ENCODE measurements at places on chromosomes 3 and 15.

DNA sequence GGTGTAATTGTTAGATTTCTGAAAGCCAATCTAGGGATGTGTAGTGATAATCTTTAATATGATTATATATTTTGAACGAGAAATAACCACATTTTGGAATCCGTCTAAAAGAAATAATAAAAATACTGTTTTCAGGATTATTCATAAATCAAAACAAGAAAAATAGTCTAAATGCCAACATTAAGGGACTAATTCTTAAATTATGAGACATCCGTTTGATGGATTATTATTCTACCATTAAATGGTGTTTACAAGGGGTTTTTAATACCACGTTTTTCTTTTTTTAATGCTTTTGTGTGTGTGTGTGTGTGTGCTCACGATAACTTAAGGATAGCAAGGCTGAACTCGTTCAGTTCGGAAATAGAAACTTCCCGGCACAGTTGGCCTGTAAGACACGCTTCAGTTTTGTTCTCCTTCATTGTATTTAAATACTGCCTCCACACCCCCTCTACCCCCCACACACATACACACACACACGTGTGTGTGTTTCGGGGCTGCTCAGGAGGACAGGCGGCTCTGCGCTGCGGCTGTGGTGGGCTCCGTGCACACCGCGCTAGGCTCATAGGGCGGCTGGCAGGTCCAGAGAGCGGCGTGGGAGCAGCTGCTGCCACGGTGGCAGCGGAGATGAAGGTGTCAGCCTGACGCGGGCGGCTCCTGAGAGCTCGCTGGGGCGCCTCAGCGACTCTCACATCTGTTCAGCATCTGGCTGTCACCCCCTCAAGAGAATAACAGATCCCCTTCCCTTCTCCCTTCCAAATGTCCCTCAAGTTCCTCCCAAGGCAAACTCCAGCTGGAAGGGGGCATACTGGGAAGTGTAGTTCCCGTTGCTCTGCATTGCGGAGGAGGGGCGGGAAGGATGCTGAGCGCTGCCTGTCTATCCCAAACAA is 23.0 kb upstream of the ANP32A start:
- no peak for DNase-seq

DNA sequence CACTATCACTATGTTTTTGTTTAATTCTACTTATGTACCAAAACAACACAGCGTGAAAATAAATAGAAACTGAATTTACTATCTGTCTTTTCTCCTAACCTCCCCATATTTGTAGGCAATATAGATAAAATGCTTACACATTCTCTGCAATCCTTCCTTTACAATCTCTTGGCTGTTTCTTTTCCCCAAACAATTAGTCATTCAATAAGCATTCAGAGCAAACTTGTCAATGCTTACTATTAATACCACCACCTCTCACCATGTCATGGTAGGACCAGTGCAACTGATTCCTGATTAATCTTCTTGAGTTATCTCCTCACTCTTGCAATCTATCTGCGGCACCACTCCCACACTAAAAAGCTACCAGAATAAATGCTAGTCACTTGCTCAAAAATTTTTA is 74.0 kb upstream of the TTBK2 start:
- peak; percentile 20 for DNase-seq

GRCh38 chr15:41583795-41584194 is 24.8 kb downstream of the TYRO3 start:
- DNase-seq: no peak

- DNase-seq: no peak
Observed at GRCh38 chr3:174061731-174062130, 664.2 kb downstream of the NLGN1 start.

- DNase-seq: no peak
Observed at GRCh38 chr15:67543348-67543718, 830 bp downstream of the MAP2K5 start.

DNA sequence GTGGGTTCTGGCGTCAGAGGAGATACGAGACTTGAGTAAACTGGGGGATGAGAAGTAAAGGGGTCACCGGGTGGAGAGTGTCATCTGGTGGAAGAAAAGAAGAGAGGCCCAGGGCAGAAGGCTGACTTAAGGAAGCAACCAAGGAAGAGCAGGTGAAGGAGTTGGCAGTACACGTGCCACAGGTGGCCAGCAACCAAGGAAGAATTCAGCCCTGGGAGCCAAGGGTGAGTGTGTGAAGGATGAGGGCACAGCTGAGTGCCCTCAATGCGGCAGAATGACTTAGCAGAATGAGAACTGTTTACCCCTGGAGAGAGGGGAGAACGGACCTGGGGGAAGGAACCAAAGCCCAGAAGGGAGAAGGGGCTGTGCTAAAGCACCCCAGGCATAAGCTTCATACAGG is 71.3 kb downstream of the WHAMM start:
- no peak for DNase-seq

GRCh38 chr15:48644467-48644826 is 1.1 kb downstream of the FBN1 start:
- DNase-seq: no peak

DNA sequence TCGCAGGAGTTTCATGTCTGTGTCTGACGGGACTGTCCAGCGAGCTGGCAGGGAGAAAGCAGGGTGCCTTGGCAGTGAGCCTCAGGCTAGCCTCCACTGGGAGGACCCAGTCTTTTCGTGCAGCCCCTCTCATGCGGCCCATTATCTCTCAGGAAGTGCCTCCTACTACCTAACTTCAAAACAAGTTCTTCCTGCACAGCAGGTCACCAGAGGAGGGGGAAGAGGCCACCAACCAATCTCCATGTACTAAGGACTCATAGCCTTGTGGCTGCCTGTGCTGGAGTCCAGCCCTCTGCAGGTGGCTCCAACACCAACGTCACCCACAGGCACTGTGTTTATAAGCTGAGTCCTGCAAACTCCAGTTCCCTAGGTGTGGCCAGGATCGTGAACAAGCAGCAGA is 4.8 kb downstream of the VIPR1 start:
- DNase-seq: no peak

DNA sequence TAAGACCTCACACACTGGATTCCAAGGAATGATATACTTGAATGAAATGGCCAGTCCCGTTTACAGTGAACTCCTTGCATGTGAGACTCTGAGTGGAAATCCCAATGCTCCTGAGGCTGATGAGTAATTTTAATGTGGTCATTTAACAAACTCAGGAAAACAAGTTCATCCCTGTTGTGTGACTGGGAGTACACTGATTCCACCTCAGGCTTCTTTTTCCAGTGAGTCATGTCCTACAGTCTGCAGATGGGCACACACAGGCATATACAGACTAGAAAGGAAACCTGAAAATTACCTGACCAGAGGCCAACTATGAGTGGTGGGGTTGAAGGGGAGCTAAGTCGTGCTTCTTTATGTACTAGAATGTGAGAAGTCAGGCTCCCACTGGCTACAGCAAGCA is 5.8 kb downstream of the SQOR start:
- DNase-seq: peak; percentile 89

DNA sequence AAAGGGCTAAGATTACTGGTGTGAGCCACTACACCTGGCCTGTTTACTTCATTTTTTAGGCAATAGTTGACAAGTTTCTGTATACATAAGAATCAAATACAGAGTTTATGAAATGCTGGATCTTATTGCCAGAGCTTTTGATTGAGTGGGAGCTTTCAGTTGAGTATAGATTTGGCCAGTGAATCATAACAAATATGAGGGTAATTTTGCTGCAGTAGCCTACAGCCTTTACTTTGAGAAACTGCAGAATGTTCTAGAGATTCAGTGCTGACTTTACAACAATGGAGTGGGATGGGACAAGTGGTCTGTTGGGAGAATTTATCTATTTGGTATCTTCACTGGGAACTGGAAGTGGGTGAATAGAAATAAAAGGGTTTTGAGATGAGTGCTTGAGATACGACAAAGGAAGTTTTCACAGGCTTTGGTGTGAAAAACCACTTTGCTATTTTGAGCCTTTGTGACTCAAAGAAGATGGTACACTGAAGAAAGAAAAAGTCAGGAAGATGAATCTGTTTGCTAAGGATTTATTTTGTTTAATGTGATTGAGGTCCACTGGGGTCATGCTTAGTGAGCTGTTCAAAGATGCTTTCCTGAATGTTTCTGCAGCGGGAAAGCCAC is 227.8 kb downstream of the UBE2E2 start:
- peak; percentile 24 for DNase-seq

DNA sequence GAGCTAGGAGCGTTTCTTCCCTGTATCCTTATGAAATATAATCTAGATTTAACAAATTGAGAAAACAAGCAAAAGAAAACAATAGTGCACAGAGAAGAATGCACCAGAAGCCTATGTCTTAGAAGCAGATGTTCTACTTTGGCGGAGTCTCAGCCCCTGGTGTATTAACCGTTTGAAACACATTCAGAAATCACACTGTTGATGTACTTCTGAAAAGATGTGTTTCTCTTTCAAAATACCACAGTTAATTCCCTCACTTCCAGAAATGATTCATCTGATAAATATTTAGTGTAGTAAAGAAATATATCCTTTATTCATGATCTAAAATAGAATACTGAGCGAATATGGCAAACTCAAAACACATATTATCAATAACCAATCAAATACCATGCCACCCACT is 77.7 kb downstream of the CBLB start:
- no peak for DNase-seq

DNA sequence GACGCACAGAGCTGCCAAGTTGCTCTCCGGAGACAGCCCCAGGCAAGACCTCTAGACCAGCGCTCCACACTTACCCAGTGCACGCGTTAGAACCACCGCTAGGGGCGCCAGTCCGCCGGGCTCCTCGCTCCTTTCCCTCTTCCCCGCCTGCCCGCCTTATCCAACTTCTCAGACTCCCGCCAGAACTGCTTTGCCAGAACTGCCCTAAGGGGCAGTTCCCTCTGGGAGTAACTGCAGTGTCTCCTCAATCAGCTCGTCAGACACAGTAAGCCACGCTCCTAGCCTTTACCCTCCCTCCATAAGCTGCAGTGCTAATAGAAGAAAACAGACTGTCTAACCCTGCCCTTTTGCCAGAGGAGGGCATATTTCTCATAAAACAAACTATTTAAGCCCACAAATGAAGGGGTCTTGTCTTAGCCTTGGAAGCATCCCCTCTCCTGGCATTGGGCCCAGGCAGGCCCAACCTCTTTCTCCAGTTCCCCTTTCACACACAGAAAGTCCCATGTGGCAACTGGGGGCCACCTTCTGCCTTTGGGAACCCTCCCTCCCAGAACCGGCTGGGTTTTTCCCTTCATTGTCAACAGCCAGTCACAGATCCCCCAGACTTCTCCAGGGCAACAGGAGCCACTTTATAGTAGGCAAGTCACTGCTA is 3.7 kb downstream of the BMF start:
- DNase-seq: peak; percentile 82

- DNase-seq: no peak
Observed at GRCh38 chr15:40911141-40911540, 16.9 kb downstream of the VPS18 start.

DNA sequence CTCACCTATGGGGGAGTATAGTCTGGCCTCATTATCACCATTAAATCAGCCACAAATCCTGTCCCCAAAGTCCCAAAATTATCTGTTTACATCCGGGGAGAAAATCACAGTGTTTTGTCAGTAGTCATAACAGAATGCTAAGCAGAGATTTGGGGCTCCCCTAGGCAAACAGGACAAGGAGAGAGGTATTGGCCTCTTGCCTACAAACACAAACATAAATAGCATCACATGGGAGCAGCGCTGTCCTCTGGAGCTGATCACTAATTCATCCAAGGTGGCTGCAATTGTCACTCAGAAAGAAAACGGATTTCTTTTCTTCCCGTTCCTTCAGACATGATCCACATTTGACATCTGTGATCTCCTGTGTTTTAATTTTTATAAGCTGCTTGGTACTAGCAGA is 1028.1 kb downstream of the NTRK3 start:
- no peak for DNase-seq

GRCh38 chr15:29867241-29868000 is 45.2 kb upstream of the TJP1 start:
- DNase-seq: no peak

DNA sequence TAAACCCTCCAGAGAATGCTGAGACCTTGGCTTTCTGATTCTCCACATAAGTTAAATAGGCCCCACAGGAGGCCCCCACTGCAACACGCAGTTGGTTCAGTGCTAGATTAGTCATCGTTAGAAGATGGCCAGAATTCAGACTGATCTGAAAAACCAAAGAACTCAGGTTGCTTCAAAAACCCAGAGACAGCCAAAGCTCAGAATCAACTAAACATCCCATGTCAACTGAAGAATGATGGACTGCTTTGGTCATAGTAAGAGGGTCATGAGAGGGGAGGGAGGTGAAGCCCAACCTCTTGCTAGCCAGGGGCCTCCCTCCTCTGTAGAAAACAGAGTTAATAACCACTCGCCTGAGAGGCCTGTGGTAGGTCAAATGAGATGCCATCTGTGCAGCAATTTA is 93.1 kb downstream of the AKAP13 start:
- DNase-seq: peak; percentile 31

- no peak for DNase-seq
Observed at GRCh38 chr15:42800731-42801474, 64.0 kb upstream of the CDAN1 start.

GRCh38 chr15:53536479-53537120 is 222.9 kb downstream of the WDR72 start:
- DNase-seq: no peak

DNA sequence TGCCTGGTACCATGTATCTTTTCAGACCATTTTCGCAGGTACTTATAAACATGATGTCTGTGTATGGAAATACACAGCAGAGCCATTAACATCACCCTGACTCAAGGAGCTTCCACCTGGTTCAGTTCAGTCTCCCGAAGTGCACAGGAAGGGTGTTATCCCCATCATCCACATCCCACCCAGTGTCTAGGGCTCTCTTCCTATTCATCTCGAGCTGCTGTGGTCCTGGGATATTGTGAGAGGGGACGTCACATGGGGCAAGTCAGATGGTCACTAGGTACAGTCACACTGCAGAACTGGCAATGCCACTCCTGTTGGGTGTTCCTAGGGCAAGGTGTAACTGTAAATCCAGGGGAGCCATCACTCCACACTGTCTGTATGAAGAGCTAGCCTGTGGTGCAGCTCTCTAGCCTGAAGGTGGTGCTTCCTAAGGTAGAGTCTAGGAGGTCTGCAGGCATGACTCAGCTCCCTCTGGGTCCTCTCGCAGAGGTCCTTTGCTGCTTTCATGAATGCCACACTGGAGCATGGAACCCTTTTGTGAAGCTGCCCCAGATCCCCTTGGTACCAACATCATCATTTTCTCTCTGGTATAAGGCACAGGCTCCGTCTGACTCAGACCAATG is 13.9 kb downstream of the ISLR2 start:
- no peak for DNase-seq

Data from kidney glomerular epithelial cell (primary cell).